ENCODE measurements at places on chromosomes 11 and 22.

DNA sequence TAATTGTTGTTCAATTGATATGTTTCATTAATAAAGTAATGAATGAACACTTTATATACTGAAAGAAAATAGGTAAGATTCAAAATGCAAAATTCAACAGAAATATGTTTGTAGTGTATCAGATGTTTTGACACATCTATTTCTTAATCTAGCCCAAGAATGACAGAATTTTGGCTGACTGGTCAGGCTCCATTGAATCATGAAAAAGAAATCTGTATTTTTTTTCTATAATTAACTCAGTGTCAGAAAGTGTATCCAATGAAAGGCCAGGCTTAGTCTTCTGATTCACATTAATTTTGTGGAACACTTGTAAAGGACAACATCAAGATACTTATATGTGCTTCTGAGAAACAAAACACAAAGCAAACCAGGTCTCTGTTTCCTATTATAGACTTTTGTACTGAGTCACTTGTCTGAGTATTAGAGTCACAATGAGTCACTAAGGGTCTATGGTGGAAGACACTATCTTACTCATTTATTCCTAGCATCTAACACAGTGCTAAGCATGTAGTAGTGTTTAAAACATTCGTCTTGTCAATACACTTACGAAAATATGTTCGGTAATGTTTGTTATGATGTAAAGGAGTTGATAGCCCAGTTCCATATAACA lies 297.7 kb upstream of the CCDC90B start:
- DNase-seq: no peak

- DNase-seq: no peak
These were observed 27.7 kb downstream of the MUC6 start for GRCh38 chr11:1008803-1009145.

DNA sequence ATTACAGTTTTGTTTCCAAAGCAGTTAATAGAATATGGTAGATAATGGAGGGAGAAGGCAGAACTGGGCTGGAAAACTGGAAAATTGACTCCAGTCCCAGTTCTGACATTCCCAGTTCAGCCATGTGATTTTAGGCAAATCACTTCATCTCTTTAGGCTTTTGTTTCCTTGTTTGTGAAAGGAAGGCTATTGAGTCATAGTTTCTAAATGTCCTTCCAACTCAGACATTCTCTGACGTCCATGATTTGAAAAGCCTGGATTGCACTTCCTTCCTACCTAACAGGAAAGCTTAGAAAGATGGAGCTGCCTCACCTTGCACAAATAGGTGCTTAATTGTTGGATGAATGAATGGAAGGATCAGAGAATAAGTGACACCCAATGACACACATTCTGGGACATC lies 19.8 kb upstream of the GALNT18 start:
- no peak for DNase-seq

DNA sequence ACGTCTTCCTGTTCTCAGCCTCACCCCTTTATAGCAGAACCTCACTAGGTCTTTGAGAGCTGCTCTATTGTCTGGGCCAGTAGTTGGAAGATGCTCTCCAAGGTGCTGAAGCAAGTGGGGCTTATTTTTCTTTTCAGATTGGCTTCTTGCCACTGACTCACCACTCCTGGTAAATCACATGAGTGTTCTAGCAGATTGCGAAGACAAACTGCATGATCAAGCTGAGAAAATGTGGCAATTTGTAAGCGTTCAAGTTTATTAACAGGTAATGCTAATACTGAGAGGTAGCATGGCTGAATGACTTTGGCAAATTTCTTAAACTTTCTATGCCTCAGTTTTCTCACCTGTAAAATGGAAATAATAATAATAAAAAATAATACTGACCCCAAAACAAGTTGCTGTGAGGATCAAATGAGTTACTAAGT lies 59.2 kb downstream of the CACNG2 start:
- DNase-seq: no peak

DNA sequence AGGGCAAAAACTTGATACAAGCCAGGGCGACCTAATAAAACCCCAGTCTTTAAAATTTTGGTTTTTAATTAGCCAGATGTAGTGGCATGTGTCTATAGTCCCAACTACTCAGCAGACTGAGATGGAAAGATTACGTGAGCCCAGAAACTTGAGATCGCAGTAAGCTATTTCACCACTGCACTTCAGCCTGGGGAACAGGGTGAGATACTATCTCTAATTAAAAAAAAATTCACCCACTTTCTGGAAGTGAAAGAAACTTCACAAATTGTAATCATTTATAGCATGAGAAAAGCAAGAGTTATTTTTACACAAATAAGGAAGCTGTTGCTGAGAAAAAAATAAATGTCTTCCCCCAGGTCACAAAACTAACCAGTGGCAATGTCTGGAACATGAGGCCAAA lies 882 bp upstream of the GLYATL2 start:
- DNase-seq: no peak

DNA sequence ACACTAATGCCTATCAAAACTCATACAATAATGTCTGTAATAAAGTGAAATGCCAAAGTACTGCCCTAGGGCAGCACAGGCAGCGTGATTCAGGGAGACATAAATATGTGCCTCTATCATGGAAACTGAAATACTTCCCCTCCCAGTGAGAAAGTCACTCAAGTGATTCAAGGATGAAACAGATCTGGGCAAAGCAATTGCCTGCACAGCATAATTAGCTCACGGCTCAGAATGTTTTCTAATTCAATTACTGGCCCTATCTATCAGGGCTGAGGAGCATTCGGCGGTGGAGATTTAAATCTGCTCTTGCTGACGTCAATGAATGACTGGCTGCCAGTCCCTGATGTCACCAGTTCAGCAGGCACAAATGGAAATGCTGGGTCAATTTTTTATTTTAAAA lies 27.7 kb upstream of the PPP2R1B start:
- DNase-seq: no peak

- no peak for DNase-seq
These were observed 942.3 kb downstream of the LRRC4C start for GRCh38 chr11:40517122-40517521.

- peak; percentile 50 for DNase-seq
These were observed at the start of gene NPTXR for GRCh38 chr22:38843657-38844314. Gene NPTXR, minus strand, starts transcription at chr22:38844028.

GRCh38 chr11:6928916-6929315 lies 2.7 kb downstream of the ZNF215 start:
- DNase-seq: no peak

DNA sequence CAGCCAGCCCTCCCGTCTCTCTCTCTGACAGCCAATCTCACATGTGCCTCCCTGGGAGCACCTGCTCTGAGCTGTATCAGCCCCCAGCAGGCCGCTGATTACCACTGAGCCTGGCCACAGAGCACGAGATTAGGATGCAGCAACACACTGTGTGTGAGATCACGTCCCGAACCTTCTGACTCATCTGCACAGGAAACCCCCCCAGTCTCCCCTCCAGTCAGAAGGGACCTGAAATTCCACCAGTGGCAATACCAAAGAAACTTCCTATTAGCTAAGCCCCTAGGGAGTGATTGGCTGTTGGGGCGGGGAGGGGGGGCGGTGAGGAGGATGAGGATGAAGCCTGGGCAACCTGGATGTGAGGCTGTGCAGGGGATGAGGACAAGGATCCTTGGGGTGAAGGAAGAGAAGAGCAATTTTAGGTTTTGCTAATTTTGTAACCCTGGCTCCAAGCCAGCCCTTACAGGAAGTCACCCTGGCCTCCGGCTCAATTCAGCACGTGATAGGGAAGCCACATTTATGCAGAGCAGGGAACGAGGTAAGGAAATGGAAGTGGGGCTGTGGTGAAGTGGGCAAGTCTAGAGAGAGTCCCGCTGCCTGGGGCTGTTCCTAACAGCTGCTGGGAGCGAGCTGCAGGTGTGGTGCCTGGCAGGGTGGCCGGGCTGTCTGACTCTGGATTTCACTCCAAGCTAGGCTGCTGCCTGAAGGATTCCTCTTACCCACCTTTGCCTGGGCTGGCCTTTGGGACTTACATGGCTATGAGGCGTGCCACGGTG lies 1.9 kb downstream of the SLC43A3 start:
- DNase-seq: peak; percentile 78

DNA sequence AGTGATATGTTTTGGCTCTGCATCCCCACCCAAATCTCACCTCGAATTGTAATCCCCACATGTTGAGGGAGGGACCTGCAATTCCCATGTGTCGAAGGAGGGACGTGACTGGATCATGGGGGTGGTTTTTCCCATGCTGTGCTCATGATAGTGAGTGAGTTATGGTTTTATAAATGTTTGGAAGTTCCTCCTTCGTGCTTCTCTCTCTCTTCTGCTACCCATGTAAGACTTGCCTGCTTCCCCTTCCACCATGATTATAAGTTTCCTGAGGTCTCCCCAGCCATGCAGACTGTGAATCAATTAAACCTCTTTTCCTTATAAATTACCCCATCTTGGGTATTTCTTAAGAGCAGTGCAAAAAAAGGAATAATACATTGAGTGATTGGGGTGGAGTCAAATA lies 7.3 kb upstream of the CEP295 start:
- DNase-seq: no peak

DNA sequence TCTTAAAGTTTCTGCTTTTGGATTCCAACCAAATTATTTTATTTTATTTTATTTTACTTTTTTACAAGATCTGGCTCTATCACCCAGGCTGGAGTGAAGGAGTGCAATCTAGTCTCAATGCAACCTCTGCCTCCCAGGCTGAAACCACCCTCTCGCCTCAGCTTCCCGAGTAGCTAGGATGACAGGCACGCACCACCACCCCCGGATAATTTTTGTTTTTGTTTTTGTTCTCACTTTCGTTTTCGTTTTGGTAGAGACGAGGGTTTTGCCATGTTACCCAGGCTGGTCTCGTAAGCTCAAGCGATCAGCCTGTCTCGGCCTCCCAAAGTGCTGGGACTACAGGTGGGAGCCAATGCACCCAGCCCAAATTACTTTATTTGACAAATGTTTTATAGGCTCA lies 219.8 kb downstream of the ETS1 start:
- DNase-seq: no peak

DNA sequence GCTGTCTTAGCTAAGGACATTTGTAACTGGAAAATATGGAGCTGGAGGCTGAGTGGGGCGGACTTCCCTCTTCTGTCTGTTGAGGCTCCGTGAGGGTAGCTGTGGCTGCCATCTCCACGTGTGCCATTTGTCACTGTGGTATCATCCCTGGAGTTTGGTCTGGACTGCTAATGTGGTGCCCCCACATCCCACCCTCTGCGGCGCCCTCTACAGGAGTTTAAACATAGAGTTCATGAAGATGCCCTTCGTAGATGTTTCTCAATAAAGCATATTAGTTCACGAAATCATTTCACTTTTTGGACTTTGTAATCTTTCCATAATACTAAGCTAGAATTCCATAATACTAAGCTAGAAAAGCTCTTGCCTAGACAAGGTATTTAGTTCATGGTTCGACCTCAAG lies 52.4 kb downstream of the TECTA start:
- no peak for DNase-seq

DNA sequence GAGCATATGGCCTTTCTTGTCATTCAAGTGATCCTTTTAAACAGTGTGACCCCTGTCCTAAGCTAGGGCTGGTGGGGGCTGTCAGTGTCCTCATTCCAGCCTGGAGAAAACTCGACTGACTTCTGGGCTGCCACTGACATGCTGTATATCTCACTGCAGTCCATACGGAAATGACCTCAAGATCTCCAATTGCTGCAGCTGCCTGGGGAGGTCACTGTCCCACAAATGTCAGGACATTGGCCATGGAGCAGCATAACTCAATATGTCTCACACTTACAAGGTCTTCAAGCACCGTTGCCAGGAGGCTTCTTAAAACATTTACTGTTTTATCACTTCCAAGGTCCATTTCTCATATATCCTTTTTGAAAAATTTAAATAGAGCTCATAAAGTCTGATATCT lies 27.8 kb upstream of the CSNK2A3 start:
- DNase-seq: no peak

DNA sequence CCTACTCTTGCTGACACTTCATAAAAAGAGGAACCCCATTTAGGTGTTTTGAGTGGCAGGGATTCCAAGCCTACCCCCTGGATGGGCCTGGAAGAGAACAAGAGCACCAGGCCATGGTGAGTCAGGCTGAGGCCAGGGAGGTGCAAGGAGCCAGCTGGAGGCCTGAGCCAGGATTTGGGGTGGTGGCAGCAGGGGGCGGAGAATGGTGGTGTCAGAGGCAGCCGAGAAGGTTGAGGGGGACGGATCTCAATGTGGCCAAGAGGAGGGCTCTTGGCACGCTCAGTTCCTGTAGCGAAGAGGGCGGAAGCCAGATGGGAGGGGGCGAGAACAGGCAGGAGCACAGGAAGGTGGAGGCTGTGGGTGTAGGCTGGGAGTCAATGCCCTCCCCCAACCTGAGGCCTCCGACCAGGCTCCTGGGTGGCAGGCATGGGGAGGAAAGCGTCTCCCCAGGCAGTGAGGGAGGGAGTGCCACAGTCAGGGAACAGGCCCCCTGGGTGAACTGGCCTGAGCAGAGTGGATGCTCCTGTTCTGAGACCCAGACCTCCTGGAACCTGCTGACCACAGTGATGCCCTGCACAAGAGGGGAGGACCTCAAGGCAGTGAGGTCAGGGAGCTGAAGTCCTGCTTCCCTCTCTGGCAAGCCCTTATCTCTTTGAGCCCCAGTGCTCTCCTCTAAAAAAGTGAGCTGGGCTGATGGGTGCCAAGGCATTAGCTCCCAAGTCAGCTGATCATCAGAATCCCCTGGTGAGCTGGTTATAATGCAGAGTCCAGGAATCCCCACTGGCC lies 13.9 kb downstream of the RTN4RL2 start:
- DNase-seq: no peak

DNA sequence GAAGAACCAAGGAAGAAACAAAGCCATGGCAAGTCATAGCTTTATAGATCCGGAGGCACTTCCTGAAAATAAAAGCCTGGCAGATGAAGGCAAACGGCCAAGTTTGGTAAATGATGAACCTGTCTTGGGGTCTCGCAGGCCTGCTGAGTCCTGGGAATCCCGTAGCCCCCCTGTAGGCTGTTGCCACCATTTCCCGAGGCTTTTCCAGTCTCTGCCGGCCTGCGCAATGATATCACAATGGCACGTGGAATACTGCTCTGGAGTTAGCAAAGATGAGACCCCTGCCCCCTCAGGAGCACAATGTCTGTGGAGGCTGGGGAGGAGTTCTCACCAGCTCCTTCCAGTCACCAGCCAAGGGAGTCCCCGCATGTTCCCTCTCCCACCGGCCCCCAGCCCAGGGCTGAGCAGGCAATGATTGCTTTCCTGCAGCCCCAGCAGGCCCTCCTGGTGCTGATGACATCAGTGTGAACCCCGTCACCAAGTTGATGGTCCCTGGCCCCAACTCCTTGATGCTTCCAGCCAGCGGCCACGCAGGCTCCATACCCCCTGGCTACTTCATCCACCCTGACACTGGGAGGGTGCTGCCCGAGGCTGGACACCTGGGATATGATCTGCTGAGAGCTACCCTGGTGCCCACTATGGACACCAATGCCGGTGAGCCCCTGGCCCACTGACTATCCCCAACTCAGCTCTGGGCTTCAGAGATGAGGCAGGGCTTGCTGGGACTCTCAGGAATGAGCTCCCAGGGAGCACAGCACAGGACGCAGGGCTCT lies 55.9 kb downstream of the BTG4 start:
- no peak for DNase-seq

GRCh38 chr22:22884010-22884887 lies 3.4 kb upstream of the IGLL5 start:
- peak; percentile 52 for DNase-seq

GRCh38 chr22:40904101-40904500 lies 42.2 kb upstream of the DNAJB7 start:
- no peak for DNase-seq
